ENCODE measurements at places on chromosomes 6 and 20. TPM values are rescaled to one million over a fixed set of nuclear protein-coding genes. Genes with fewer than 3 reads are reported as not detected.

The ENPP4 gene
- 4.4 TPM for total RNA-seq

The FUT9 gene
- total RNA-seq: not detected

The IL17F gene
- total RNA-seq: not detected

The HTR1E gene
- not detected for total RNA-seq

The HAO1 gene
- total RNA-seq: not detected

The LRP11 gene
- total RNA-seq: 35.1 TPM

The MATN4 gene
- total RNA-seq: not detected

The LRFN2 gene
- total RNA-seq: not detected
